NCI-H2107 (cell line): ENCODE measurements at places on chromosomes 7 and 10.

DNA sequence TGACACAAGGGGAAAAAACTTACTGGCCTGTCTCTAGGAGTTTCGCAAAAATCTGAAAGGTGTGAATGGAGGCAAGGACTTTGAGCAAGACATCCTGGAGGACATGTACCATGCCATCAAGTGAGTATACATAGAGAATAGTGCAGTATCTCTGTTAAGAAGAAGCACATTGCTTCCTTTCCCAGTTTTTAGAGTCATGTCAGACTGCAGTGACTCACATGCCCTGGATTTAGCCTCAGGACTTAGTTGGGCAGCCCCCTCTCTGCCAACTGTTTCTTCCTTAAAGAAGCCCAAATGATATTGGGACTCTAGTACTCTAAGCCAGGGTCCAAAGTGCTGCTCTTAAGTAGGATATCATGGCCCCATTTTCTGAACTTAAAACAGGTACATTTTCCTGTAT is 28.1 kb upstream of the NFKB2 start:
- DNase-seq = no peak

- DNase-seq = peak; percentile 7
Measured at GRCh38 chr10:104209575-104210198, 22.5 kb downstream of the CFAP43 start.

GRCh38 chr10:116849248-116850057 is at the start of gene ENO4:
Gene ENO4 (plus strand): TSS chr10:116849499. CDS start chr10:116849567, 68 bp downstream.
- DNase-seq = peak; percentile 47

- DNase-seq = no peak
Measured at GRCh38 chr10:97784200-97784810, 12.5 kb upstream of the SFRP5 start.

GRCh38 chr7:94655848-94656657 is at the start of gene SGCE:
Gene SGCE (minus strand): TSS chr7:94656133. CDS start chr7:94656098, 35 bp downstream.
- peak; percentile 65 for DNase-seq

DNA sequence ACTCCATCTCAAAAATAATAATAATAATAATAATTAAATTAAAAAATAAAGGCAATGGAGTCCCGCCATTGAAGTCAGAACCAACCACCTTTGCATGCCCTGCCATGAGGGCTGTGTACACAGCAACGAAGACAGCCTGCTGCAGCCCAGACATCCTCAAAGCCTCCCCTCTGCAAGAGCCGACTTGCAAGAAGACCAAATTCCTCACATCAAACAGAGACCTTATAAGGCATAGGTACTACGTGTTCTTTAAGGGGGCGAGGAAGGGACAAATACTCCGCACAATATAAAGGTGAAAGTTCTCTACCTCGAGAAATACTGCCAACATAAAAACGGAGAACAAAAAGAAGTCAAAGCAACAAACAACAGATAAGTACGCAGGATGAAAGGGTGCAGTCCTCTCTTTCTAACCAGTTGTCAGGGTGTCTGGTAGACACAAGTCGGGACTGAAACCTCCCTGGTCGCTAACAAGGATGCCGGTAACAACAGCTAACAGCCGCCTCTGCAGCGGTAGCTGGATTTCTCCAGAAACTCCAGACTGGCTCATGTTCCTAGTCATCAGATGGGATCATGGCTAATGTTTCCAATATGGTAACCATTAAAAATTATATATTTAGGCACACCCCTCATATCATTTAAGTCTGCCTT is 23.6 kb downstream of the FGFR2 start:
- DNase-seq = no peak
